ENCODE measurements at places on chromosomes 3 and 15.

DNA sequence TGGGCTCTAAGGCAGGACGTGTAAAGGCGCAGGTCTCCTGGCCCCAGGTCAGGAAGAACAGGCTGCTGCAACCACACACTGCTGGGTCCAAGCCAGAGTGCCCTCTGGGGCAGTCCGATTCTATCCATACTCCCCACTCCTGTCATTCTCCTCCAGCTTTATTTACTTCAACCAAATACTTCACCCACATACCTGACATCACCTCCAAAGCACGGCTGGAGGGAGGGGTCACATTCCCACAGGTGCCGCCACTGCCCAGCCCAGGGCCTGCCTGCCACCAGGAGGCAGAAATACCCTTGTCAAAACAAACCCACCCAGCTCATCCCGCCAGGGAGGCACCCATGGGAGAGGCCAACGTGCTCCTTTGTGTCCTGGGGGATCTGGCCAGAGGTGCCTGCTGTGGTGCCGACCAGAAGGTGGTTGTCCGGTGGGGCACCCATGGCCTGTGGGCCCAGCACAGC, 100.4 kb downstream of the DAPK2 start:
- no peak for DNase-seq

DNA sequence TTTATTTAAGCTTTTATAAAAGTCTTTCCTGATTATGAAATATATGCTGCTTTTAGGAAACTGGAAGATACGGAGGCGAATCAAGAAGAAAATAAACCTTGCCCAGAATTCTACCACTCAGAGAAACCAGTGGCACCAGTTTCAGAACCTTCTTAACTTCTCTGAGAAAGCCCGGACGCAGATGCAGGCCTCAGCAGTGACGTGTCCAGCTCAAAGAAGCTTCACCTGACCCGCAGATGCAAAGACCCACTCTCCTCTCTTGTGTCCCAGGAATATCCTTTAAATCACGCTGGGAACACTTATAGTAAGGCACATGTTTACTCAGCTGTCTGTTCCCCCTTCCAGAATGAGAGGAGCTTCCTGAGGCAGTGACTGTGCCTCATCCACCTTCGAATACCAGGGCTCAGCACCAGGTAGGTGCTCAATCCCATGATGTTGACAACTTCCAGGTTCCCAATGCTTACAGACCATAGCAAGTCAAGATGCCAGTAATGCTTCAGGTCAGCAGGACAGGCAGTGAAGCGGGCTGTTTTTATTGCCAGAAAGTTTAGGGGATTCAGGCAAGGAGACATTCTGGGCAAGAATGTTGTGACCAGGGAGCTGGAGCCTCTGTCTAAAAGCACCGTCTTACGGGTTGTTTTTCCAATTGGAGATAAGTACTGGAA, 39.9 kb upstream of the LDHAL6B start:
- DNase-seq = no peak

GRCh38 chr3:157369727-157370421, 66.8 kb upstream of the PTX3 start:
- DNase-seq = peak; percentile 71

GRCh38 chr3:39981547-39982184, 172.3 kb downstream of the MYRIP start:
- DNase-seq = no peak

GRCh38 chr3:125374501-125374995, 577 bp downstream of the ZNF148 start:
- no peak for DNase-seq

DNA sequence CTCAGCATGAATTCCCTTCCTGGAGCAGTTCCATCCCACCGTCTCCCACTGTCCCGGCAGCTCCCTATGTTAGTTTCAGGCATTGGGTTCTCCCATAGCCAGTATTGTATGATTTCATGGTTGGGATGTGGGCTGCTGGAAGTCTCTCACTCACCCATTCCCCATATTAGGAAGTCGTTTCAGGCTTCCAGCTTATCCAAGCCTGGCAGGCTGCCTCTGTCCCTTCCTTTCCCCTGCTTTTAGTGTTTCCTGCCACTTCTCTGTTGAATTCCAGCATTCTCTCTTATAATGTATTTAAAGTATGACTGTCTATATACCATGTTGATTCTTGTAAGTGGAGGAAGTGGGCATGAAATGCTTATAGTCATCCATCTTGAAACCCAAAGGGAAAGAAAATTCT, 309.7 kb upstream of the RBMS3 start:
- no peak for DNase-seq

GRCh38 chr3:141544697-141545096, 57.9 kb downstream of the RASA2 start:
- no peak for DNase-seq
